ENCODE measurements at places on chromosomes 7 and 10.

DNA sequence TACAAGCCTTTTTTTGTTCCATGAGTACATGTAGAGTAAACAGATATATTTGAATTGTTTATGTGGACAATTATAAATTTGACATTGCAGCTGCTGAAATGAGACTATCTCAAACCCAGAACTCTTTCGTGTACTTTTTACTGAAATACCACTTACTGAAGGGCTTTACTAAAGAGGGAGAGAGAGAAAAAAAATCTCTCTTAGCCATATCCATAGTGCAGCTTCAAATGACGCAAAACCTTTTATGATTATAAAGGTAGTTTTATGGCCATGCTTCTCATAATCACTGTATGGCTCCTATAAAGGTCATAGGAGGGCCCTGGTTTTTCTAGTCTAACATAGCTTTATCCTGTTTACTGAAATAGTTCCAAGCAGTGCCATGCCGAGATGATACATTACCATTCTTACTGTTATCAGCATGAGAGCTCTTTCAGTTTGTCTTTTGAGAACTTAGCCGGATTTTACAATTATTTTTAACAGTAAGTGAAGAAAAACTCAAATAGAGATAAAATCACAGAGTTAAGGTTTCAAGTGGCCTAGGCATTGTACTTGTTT is 35.1 kb downstream of the KCND2 start:
- DNase-seq, result no peak

DNA sequence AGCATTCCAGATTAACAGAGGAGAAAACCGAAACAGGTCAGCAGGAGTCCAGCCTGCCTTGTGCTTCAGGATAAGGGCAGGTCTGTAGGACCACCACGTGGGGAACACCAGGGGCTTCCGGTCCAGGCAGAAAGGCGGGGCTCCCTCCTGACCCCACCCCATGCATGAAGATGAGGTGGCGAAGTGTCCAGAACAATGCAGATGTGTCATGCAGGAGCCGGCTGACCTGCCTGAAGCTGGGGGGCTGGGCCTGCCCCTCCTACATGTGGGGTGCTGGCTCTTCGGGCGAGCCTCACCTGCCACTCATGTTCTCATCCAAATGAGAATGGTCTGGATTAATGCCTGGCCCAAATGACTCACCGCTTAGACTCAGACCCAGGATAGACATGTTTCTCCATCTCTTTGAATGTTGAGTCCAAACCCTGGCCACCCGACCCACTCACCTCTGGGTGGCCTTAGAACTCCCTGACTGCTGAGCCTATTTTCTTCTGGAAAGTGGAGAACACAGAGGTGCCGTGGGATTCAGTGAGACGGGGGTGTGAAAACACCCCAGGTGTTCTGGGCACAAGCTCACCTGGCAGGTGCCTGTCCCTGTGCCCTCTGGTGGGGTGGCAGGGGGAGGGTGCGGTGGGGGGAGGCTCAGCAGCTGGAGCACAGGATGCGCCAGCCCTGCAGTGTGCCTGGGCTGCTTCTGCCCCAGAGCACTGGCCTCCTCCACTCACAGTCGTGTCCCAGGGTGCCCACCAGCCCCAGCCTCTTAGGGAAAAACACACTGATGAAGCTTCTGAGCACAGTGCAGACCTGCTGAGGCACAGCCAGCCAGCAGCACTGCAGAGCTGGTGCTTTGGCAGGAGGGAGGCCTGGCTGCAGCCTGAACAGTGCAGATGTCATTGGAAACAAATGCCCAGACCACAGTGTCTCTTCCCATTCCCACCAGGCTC is 55.2 kb upstream of the GDF10 start:
- no peak for DNase-seq

- DNase-seq, result no peak
These were observed 195.2 kb upstream of the C7orf33 start for GRCh38 chr7:148395352-148395811.

- DNase-seq, result no peak
These were observed 131.1 kb upstream of the SORCS3 start for GRCh38 chr10:104509981-104510380.

DNA sequence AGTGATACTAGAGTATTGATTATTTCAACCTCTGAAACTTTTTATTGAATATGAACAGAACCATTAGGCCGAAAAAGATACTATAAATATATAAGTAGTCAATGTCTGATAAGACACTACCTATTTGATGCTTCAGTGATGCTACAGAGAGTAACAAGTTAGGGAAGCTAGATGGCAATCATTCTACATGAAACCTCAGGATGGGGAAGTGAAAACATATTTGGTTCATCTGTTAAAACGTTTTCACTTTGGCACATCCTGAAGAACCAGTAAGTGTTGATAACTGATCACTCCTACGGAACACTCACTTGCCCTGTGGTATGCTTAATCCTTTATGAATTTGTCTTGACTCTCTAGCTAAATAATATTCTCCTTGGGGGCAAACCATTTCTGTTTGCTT is 1064.9 kb downstream of the NXPH1 start:
- DNase-seq, result no peak

- peak; percentile 24 for DNase-seq
These were observed 33.3 kb upstream of the XPNPEP1 start for GRCh38 chr10:109956454-109957091.

- DNase-seq, result no peak
These were observed 7.8 kb upstream of the SFTPA1 start for GRCh38 chr10:79602953-79603352.
